Activated naive CD8-positive, alpha-beta T cell treated with anti-CD3 and anti-CD28 coated beads for 36 hours (primary cell): ENCODE measurements at places on chromosomes 3 and 15. TPM values are rescaled to one million over a fixed set of nuclear protein-coding genes. Genes with fewer than 3 reads are reported as not detected.

The XXYLT1 gene
- total RNA-seq = 9.6 TPM

The EXD1 gene
- not detected for total RNA-seq

The SV2B gene
- total RNA-seq = 0.06 TPM

The CCDC13 gene
- 0.49 TPM for total RNA-seq

The SH3GL3 gene
- total RNA-seq = not detected
